ENCODE measurements at places on chromosomes 12 and 14.

GRCh38 chr14:102320033-102320660 is 601 bp downstream of the ZNF839 start:
- DNase-seq = no peak

GRCh38 chr12:33546004-33546403 is 106.4 kb upstream of the SYT10 start:
- DNase-seq = no peak

DNA sequence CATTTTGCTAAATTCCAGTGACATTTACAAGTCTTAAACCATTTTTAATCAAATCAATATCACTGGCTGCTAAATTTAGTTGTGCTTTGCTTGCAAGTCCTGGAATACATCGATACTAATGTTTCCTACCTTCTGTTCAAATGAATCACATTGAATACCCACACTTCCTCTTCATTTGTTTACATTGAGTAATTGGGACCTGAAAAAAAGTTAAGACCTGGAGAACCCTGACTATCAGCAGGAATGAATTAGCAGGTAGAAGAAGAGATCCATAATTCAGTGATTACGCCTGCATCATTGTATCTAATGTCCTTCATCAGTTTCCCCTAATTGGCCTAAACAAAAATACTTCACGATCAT is 369.3 kb downstream of the ETNK1 start:
- no peak for DNase-seq

DNA sequence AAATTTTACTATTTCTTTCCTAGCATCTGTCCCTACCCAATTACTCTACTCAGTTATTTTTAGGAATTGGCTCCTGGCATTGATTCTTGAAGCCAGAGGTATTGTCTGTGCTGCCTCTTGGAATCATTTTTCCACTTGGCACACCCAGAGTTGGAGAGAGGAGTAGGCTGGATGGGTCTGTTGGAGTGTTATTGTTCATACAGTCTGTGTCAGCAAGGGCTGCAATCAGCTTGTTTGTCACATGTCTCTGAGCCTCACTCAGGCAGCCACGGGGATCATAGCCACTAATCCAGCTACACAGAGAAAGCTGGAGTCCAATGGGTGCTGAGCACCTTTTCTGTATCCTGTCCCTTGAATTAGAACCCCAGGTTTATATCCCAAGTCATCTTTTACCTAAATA is 176.0 kb upstream of the DYRK2 start:
- no peak for DNase-seq

DNA sequence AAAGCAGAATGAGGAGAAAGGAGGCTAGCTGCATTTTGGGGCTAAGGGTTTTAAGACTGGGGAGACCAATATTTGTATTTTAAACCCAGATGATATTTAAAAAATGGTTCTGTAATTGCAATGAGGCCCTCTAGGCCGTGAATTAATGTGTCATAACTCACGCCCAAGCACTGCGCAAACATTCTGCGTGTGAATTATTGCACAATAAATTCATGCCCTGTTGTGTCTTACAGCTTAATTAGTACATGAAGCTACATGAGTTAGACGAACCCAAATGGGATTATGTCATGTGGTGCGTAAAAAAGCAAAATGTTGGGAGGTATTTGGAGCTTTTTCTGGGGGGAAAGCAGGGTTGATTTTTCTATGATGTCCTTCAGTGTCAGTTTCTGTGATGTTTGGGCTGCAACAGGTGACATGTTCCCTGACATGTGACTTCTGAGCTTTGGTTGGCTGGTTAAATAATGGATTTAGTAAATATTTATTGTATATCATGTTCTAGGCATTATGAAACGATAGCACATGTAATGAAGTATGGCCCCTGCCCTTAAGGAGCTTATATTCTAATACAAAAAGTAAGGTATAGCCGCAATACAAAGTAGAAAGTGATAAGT is 30.4 kb upstream of the CISTR start:
- no peak for DNase-seq

- no peak for DNase-seq
Observed at GRCh38 chr12:40001406-40001805, 104.5 kb downstream of the SLC2A13 start.

DNA sequence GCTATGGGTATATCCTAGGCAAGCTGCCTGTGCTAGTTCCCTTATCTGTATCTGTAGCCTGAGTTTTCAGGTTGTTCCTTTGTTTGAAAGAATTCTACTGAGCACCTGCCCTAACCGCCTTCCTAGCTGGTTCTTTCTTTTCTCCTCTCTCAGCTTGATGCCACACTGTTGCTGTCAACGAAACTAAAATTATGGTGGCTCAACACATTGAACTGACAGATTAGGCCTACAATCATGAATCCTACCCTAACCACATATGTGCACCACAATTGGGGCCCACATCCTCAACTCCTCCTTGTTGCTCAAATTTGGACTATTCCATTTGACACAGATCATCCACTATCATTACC is 36.2 kb upstream of the RESF1 start:
- DNase-seq = no peak

DNA sequence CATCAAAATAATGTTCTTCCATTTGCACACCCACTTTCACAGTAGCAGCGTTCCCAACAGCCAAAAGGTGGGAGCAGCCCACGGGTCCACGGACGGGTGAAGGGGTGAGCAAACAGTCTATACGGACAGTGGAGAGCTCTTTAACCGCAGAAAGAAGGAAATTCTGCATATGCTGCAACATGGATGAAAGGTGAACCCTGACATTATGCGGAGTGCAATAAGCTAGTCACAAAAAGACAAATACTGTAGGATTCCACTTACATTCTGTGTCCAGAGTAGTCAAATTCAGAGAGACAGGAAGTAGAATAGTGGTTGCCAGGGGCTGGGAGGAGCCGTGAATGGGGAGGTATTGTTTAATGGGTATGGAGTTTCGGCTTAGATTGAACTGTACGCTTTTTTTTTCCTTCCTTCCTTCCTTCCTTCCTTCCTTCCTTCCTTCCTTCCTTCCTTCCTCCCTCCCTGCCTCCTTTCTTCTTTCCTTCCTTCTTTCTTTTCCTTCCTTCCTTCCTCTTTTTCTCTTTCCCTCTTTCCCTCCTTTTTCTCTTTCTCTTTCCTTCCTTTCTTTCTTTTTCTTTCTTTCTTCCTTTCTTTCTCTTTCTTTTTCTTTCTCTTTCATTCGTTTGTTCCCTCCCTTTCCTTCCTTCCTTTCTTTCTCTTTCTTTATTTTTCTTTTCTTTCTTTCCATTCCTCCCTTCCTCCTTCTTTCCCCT is 15.8 kb upstream of the ANKRD9 start:
- DNase-seq = no peak

- no peak for DNase-seq
Observed at GRCh38 chr14:33934043-33934750, 16.7 kb downstream of the EGLN3 start.

- no peak for DNase-seq
Observed at GRCh38 chr12:24561882-24562770, 386.8 kb downstream of the BCAT1 start.

DNA sequence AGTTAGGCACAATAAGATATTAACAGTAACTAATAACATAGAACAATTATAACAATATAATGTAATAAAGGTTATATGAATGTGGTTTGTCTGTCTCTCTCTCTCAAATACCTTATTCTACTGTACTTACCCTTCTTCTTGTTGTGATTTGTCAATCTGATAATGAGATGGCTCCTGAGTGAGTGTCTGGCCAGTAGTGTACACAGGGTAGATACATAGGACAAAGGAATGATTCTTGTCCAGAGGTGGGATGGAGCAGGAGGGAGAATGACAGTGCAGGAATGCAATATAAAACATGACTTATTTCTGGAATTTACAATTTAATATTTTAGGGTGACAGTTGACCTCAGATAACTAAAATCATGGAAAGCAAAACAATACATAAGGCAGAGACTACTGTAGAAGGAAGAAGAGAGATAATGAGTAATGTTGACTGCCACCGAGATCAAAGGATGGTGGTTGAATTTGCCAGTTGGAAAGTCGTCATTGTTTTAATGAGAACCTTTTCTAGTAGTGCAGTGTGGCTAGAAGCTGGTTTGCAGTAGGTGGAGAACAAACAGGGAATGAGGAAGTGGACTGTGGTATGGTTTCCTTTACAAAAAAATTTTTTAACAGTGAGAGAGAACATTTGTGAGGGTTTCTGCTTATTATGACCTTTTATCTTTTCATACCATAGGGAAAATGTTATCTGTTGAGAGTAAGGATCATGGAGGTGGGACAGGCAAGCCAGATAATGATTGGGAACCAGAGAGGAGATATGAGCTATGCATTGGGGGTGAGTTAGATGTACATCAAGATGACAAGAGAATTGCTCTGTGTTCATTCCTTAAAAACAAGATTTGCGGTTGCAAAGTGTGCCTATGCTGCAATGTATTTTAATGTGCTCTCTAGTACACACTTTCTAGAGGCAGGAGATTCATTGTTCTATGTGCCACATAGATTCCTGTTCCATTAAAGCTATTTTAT is 458.3 kb downstream of the BTG1 start:
- DNase-seq = no peak

- DNase-seq = no peak
Observed at GRCh38 chr14:50308363-50308915, 3.6 kb downstream of the L2HGDH start.

DNA sequence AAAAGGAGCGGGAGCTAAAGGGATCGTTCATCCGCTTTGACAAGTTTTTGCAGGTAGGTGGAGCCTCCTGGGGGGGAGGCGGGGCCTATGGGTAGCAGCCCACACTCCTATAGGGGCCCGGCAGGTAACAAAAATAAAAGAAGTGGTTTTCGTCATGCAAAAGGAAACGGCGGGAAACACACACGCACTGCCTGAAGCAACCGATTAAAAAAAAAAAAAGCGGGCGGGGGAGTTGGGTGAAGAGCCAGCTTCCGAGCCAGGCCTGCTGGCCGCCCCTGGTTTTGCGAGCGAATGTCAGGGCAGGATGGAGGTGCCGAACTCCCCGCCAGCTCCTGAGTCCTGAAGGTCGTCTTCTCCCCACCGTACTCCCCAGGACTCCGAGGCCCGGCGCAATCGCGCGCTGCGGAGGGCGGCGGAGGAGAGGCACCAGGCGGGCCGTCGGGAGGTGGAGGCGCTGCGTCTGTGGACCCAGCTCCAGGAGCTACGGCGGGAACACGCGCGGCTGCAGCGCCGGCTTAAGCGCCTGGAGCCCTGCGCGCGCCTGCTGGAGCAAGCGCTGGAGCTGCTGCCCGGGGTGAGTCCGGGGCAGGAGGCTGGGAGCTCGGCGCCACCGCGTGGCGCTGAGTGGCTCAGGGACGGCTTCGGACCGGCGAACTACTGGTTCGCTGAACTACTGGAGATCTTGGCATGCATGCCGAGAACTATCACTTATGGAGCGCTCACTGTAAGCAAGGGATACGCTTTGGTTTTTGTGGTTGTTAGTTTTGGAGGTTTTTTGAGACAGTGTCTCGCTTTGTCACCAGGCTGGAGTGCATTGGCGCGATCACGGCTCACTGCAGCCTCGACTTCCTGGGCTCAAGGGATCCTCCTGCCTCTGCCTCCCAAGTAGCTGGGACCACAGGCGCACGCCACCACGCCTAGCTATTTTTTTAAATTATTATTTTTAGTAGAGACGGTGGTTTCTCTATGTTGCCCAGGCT is 3.6 kb downstream of the CFAP73 start:
- DNase-seq = no peak

DNA sequence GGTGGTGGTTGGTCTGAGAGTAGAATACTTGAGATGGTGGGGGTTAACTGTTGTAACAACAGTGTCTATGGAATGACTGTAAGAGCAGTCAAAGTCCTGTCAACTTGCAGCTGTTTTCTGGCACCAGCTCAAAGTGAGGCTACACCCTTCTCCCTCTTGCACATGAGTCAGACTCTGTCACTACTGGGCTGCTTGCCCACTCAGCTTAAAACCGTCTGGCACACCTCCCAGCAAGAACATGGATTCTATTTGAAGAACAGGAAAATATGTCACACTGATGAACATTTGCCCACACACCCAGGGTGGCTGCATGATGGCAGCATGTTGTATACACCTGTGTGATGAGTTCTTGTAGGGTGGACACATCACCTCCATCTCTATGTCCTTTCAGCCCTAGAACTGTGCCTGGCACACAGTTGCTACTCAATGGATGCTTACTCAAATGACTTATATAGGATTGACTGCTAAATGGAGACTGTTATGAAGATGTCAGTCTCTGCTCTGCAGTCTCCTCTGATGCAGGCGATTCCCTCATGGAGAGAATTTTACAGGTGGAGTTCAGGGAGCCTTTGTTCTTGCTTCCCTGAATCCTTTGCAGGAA is 19.3 kb upstream of the SERPINA6 start:
- DNase-seq = no peak

DNA sequence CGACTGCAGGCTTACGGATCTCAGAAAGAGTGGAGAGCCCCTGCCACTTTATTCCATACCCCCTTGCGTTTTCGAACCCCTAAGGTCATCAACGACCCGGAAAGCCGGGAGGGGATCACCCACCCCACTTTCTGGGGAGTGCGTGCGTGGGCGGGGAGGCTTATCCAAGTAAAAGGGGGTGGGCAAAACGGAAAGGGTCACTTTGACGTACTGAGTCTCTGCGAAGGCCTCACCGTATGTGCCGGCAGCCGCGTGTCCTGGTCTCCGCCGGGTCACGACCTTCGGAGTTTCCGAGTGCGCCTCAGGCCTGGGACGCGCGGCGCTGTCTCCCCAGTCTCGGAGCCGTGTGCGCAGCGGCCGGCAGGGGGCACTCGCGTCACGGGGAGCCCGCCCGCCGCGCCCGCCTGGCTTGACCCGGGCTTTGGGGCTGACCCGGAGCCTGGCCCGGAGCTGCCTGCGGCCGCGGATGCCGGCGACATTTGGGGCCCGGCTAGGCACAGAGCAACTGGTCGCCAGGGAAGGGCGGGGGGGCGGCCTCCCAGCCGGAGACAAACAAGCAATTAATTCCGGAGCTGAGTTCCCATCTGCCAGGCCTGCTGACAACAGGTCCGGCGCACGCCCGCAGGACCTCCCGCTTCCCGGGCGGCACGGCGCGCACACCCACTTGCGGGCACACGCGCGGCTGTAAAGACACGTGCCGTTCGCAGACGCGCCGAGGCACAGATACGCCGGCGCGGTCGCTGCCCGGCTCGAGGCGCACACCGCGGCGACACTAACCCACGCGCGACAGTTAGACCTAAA is 890 bp upstream of the KIF26A start:
- peak; percentile 64 for DNase-seq

DNA sequence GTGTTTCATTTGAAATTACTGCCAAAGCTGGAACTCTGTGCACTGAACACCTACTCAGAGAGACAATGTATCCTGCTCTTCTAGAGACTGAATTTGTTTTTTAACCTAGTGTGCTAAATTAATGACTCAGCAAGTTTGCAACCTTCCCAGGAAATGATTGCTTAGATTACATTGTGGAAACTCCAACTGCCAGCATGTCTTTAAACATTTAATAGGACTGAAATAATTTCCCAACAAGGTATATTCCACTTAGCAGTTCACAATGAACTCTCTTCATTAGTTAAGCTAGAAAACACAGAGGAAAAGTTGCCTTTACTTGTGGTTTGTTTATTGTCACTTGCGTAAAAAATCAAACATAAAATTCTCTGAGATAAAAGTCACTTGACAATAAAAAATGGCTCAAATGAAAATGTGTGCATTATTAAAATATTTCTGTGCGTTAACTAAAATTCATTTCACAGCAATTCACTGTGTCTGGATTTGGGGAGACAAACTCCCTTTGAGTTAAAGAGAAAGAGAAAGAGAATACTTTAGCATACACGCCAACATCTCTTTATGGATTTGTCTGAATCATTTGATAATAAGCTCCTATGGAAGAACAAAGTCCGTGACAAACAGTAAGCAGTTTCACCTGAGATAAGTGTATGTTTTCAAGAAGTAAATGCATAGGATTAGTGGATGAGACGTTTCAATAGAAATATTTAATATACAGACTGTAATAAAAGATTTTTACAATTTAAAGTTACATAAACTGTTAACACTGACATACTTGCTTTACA is 284.0 kb downstream of the PRKD1 start:
- DNase-seq = no peak

GRCh38 chr12:93785249-93786010 is 108.3 kb downstream of the CRADD start:
- DNase-seq = no peak
